ENCODE measurements at places on chromosomes 3 and 15.
A peak's percentile ranks its signal among the peaks of the same experiment; 100 is the strongest.

DNA sequence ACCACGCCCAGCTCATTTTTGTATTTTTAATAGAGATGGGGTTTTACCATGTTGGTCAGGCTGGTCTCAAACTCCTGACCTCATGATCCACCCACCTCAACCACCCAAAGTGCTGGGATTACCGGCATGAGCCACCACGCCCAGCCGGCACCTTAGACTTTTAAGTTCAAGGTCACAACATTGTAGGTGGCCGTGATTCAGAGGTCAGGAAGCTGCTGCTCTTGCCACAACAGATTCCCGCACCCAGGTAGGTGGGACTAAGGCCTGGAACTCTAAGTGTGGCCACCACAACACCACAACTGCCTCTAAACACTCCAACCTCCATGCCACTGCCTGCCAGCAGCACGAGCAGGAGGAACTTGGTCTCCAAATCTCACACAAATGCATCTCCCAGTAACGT is 196.8 kb downstream of the STT3B start:
- DNase-seq: no peak

DNA sequence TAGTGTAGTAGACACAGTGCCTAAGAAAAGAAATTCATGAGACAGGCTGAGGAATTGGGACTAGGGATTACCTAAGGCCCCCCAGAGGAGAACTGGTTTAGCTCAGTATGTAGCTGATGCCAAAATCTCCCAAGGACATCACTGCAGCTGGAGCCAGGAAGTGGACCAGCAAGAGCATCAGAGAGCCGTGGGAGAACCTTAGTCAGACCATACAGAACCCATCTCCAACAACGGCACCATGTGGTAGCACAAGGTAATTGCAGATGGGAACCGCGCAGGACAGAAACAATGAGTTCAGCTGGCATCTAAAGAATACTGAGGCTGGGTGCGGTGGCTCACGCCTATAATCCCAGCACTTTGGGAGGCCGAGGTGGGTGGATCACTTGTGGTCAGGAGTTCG is 81.7 kb downstream of the WNT5A start:
- DNase-seq: no peak

GRCh38 chr3:125104639-125105038 is 48.8 kb upstream of the HEG1 start:
- no peak for DNase-seq

GRCh38 chr3:129317014-129317771 is 38.5 kb downstream of the HMCES start:
- DNase-seq: no peak

DNA sequence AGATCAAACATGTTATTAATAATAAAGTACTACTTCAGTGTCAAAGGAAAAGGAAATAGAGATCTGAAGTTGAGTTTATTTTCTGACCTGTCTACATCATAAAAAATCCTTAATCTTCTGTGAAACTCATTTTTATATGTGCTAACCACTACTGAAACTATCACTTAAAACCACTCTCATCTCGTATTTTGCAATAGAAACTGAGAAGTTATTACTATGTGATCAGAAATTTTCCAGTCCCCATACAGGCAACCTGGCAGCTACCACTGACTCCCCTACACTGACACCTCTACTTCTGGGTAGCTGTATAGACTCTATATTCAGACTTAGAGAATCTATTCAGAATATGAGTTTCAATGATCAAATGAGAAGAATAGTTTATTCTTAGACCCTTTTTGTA is 8.3 kb downstream of the HDGFL3 start:
- DNase-seq: no peak

GRCh38 chr3:145939431-145939830 is 221.6 kb downstream of the PLOD2 start:
- DNase-seq: no peak

DNA sequence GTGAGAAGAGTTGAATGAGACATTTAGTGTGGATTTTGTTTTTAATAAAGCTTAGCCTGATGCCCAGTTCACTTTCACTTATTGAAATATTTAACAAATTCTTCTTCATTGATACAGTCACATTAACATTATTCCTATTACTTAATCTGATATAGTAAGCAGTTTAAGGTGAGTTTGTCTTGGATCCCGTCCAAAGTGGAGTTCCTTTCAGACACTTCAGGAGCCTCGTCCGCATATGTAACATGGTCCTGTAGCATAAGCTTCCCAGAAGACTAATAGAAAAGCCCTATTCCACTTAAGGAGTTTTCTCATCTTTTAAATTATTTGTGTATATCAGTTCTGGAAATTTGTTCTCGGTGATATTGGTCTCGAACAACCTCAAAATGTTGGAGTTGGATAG is 39.7 kb upstream of the MLF1 start:
- DNase-seq: no peak

- DNase-seq: no peak
Observed at GRCh38 chr3:26102376-26102775, 312.5 kb downstream of the OXSM start.

- no peak for DNase-seq
Observed at GRCh38 chr3:144553301-144553700, 581.7 kb downstream of the DIPK2A start.

- peak; percentile 17 for DNase-seq
Observed at GRCh38 chr15:85168642-85169173, 187.1 kb downstream of the PDE8A start.

GRCh38 chr3:145243875-145244274 is 917.1 kb downstream of the PLOD2 start:
- DNase-seq: no peak

- DNase-seq: no peak
Observed at GRCh38 chr3:10855871-10856662, 40.0 kb downstream of the SLC6A11 start.

DNA sequence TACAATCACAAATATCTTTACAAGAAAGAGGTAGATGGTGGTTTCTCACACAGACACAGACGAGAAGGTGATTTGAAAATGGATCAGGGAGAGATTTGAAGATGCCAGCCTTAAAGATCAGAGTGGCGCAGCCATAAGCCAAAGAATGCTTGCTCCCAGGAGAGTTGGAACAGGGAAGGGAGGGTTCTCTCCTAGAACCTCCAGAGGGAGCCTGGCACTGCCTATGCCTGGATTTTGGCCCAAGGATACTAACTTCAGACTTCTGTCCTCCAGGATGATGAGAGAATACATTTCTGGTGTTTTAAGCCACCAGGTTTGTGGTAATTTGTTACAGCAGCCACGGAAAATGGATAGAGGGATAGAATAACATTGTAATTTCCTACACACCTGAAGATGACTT is 279.1 kb downstream of the FAM43A start:
- DNase-seq: no peak

- no peak for DNase-seq
Observed at GRCh38 chr3:32132121-32132520, 25.7 kb downstream of the GPD1L start.
